Stimulated activated CD8-positive, alpha-beta memory T cell treated with anti-CD3 and anti-CD28 coated beads, Interleukin-15, amount 100 ng/mL, for 24 hours (primary cell): ENCODE measurements at places on chromosomes 16 and 17.

GRCh38 chr16:57257455-57258070 lies 12.5 kb downstream of the ARL2BP start:
- DNase-seq: no peak

DNA sequence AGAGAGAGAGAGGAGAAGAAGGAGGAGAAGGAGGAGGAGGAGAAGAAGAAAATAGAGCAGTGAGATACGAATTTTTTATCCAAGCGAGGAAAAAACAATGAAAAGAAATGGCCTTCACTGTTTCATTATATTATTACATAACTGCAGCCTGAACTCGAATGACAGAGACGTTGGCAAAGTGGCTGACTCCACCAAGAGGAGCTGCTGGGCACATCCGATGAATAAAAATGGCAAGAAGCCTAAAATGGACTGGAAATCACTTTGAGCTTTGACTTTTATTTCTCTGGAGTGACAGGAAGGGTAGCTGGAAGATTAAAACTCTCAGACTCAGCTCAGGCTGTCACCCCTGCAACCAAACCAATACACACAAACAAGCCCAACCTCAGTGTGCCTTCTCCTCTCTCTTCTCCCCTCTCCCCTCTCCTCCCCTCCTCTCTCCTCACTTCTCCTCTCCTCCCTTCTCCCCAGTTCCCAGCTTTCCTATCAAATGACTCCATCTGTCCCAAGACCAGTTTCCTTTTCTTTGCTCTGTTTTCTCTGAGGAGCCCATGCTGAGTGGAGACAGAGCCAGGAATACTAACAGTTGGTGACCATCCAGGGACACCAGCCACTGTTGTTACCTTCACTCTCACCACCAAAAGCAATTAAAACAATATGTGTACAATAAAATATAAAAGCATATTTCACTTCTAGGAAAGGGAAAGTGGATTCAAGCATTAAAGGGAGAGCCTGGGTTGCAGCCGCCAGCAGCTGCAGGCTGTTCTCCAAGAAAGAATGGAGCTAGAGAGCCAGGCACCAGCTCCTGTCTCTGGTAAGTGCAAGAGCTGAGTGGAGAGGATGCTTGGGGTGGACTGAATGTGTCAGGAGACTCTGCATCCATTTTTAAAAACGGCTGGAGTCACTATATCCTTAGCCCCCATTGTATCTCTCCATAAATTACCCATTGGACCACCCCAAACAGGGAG lies 51.2 kb downstream of the SOX9 start:
- no peak for DNase-seq

DNA sequence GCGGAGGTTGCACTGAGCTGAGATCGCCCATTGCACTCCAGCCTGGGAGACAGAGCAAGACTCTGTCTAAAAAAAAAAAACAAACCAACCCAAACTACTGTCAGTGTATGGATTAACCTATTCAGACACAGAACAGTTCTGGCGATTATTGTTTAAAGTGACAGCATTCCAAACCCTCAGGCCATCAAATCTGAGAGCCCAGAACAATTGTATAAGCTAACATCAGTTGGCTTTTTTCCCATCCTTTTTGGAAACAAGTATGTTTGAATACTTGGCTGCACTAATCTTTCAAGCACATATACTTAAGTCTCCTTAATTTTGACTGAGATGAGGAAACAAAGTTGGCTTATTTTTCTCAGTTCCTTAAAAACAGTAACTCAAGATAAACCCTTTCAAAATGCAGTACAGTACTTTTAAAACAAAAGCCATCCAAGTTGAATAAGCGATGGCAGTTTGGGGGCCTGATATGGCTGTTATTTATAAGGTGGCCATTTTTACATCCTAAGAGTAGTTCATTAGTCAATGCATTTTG lies 1.4 kb downstream of the ZSWIM7 start:
- DNase-seq: no peak

GRCh38 chr16:89195521-89196171 lies 4.7 kb downstream of the SLC22A31 start:
- DNase-seq: no peak

DNA sequence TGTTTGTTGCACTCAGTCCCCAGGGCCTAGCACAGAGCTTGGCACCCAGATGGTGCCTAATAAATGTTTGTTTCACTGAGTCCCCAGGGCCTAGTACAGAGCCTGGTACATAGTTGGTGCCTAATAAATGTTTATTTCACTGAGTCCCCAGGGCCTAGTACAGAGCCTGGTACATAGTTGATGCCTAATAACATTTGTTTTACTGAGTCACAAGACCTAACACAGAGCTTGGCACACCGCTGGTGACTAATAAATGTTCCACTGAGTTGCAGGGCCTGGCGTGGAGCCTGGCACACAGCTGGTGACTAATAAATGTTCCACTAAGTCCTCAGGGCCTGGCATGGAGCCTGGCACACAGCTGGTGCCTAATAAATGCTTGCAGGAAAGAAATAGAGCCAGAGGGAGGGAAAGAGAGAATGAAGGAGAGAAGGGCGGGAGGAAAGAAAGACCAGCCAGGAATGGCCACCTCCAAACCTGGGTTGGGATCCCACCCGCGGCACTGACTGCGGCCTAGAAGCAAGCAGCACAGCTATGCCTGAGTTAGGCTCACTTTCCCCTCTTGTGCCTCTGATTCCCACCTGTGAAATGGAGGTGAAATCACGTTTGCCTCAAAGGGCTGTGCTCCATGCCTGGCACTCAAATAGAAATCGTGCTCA lies 7.5 kb downstream of the SLC5A11 start:
- no peak for DNase-seq

DNA sequence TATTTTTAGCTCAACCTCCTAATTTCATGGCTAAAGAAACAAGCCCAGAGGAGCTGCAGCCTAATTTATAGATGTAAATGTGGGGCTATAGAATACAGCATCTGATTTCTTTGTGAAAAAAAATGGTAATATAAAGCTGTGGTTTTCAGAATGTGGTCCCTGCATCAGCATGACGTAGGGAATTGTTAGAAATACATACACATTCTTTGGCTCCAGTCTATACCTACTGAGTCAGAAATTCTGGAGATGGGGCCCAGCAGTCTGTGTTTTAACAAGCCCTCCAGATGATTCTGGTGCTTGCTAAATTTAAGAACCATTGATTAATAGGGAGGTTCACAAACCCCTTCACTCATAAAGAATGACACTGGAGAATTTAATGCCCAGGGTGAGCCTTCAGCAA lies 18.1 kb upstream of the MYH8 start:
- no peak for DNase-seq

DNA sequence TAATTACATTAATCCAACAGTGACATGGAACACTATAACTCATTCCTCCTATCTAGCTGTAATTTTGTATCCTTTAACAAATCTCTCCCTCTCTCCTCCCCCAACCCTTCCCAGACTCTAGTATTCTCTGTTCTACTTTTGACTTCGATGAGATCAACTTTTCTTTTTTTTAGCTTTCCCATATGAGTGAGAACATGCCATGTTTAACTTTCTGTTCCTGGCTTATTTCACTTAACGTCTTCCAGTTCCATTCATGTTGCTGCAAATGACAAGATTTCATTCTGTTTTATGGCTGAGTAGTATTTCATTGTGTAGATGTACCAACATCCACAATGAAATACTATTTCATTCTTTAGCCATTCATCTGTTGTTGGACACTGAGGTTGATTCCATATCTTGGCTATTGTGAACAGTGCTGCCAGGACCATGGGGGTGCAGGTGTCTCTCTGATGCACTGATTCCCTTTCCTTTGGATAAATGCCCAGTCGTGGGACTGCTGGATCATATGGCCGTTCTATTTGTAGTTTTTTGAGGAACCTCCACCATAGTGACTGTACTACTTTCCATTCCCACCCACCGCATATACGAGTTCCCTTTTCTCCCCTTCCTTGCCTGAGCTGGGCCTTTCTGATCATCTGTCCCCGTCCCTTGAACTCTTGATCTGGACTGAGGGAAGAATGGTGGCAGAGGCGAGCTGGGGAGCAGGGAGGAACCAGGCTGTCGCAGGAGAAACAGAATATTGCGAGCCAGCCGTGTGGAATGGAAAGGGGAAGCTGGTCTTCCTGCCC lies 7.7 kb upstream of the CEP295NL start:
- DNase-seq: no peak

DNA sequence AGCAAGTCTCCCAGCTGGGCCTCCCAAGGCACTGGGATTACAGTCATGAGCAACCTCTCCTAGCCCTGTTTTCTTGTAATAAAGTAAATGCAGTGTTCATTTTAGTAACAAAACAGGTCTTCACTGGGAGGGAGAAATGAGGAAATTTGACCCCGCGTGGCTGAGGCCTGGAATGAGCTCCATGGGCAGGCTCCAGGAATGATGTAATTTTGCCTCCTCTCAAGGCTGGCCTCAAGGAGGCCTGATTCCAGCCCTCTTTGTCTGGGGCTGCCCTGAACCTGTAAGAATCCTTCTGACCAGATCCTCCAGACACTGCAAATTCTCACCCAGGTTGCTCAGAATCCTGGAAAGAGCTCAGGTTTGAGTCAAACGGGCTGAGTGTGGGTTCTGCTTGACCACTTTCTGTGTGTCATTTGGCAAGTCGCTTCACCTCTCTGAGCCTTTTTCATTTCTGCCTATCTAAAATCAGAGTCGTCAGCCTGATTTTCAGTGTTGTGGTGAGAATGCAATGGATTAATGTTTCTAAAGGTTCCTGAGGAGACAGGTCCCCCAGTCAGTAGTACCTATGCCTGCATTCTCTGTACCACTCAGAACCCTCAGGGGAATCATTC lies 57.1 kb downstream of the RAB11FIP4 start:
- DNase-seq: no peak

- no peak for DNase-seq
Observed at GRCh38 chr17:29383686-29384085, 6.5 kb upstream of the TAOK1 start.

- no peak for DNase-seq
Observed at GRCh38 chr17:18031955-18032354, 7.0 kb downstream of the ATPAF2 start.

- DNase-seq: no peak
Observed at GRCh38 chr17:17177176-17177575, 29.0 kb downstream of the PLD6 start.

GRCh38 chr16:88415713-88416323 lies 33.1 kb downstream of the ZNF469 start:
- no peak for DNase-seq

GRCh38 chr16:26857371-26857770 lies 209.4 kb upstream of the C16orf82 start:
- no peak for DNase-seq

GRCh38 chr16:71532366-71532765 lies 6.1 kb downstream of the CHST4 start:
- no peak for DNase-seq

DNA sequence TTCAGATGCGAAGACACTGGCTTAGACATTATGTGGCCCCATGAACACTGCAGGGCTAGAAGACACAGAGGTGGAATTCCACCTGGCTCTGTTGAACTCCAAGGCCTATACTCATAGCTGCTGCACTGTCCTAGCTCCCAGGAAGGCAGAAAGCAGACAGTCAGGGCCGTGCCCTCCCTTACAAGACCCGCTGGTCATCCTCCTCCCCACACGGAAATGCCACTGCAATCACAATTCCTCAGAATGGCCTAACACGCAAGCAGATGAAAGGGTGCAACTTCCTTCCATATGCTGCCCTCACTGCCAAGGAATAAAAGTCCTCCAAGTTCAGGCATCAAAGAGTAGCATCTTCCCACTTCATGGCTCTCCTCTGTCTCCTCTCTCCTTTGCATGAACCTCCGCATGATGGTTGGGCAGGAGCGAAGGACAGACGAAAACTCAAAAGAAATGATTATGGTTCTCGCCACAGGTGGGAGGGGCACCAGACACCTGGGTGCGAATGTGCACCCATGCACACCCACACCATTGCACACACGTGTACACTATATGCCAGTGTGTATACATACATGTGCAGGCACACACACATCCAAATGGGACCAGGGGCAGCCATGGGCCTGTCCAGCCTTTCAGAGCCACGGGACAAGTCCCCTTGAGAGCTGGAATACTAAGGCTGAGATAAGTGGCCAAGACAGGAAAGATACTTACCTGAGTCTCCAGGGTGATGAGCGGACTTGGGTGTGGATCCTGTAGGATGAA lies 113.3 kb downstream of the XYLT1 start:
- DNase-seq: no peak

DNA sequence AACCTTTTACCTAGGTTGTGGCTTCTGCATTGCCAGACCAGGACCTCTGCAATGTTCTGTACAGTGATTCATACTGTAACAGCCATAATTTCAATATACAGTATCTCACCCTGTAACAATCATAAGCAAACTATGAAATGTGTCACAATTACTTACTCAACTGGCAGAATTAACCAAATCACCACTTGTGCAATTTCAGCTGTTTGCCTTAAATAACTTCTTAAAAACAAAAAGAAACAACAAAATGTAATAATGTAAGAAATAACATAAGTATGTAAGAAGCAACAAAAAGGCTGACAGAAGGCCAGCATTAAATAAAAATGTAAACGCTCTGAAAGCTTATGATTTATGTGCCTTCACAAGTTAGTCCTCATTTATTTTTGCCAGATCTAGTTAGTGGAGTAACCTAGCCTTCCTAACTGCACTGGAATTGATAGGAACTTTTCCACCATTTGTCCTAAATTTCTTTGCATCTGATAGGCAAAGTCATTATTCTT lies 96.9 kb downstream of the SKAP1 start:
- DNase-seq: no peak

DNA sequence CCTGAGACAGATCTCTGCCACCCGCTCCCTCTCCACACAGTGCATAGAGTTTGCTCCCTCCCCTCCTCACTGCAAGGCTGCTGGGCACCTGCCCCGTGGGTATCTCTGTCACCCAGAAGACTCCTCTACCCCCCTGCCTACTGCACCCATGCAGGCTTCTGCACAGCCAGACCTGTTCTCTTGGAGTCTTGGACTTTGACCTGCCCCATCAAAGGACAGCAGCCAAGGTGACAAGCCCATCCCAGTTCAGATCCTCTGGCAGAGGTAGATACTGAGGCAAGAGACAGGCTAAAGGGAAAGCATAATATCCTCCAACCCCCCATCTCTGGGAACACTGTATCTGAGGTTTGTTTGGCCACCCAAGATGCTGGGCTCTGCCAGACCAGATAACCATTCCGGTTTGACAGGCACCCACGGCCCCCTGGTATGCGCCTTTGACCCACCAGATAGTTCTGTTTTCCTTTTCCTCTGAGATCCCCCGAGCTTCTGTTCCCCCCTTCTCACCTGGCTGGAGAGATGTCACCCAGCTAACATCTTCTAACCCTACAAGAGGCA lies 239.6 kb downstream of the SOX9 start:
- no peak for DNase-seq

- no peak for DNase-seq
Observed at GRCh38 chr17:62650587-62650986, 23.1 kb downstream of the MRC2 start.

- DNase-seq: no peak
Observed at GRCh38 chr17:65583921-65584603, 22.6 kb upstream of the AXIN2 start.

GRCh38 chr16:85733839-85734170 lies 17.1 kb downstream of the C16orf74 start:
- DNase-seq: no peak

DNA sequence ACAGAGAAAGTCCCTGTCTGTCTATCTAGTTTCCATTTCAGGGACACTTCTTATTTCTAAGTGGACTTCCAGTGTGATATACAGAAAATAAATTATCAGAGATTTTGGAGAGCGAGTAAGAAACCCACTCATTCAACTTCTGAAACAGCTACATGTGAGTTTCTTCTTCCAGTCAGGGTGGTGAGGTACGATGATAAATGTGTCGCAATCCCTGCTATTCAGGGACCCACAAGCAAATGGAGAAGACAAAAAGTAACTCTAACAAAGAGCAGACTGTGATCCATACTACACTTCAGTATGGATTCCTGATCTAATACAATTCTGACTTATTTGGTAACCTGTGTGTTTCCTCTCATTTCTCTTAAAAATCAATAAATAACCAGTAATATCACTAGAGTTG lies 16.8 kb downstream of the CNTNAP4 start:
- no peak for DNase-seq

- DNase-seq: no peak
Observed at GRCh38 chr17:72465191-72466024, 344.6 kb downstream of the SOX9 start.
